ENCODE measurements at places on chromosomes 7 and 10.

DNA sequence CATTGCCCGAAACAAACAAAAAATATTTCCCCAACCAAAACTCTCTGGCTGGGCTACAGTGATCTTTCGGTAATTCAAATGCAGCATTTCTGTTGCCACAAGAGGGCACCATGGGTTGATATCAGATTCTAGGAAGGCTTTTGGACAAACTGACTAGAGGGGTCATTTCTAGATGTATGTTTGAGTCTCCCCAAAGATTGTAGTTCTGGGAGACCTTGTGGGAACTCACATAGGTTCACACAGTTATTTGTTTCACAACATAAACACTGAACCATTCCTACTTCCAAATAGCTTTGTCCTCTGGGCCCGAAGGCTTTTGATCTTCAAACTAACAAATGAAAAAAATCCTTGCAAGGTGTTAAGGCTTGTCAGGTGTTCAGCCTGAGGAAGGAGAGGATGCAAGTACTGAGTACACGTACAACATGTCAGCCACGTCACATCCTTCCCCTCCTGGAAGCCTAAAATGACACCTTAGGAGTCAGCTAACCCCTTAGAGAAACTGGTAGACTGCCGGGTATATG, 37.0 kb upstream of the IL15RA start:
- DNase-seq, result peak; percentile 55

DNA sequence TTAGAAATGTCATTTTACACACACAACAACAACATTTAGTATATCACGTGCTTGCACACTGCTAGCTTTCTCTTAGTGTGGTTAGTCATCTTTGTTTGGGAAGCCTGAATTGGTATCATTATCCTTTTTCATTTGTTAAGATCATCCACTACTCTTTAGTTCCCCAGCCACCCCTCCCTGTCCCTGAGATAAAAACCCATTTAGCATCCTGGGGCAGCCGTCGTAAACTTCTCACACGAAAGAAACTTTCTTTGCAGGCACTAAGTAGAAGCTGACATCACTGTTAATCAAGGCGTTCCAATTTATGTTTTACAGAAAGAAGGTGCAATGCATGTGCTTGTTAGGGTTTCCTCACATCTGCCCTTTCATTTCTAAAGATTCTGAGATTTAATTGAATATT, 475.1 kb upstream of the FZD8 start:
- DNase-seq, result no peak

- no peak for DNase-seq
Observed at GRCh38 chr10:46995234-46995633, 84.0 kb downstream of the PTPN20 start.

DNA sequence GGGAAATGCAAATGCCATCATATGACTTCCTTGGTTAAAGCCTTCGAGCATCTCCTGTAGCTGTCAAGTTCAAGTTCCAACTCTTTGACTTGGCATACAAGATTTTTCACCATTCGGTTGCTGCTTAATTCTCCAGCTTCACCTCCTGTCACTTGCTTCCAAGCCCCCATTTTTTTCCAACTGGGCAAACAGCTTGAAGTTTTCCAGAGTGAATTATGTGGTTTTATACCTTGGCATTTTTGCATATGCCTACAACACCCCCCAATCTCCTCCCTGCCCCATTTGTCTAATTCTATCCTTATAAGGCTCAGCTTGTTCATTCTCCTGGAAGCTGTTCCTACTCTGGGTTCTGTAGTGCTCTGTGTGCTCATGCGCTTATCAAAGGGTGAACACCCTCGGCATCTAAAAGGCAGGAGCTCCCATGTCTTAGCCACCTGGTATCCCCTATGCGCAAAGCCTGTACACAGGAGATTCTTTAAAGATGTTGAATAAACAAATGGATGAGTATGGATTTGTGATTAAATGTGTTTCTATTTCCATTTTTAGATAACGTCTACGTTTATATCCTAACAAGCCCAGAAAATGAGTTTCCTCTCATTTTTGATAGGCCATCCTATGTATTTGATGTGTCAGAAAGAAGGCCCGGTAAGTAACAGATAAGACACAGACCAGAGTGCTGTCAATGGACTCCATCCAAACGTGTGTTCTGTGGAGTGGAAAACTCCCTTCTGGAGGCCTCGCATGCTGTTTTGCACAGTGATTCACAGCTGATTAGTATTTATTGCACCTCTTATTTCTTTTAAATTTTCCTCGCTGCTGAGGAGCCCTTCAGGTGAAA, 52.5 kb downstream of the CDHR3 start:
- DNase-seq, result no peak

DNA sequence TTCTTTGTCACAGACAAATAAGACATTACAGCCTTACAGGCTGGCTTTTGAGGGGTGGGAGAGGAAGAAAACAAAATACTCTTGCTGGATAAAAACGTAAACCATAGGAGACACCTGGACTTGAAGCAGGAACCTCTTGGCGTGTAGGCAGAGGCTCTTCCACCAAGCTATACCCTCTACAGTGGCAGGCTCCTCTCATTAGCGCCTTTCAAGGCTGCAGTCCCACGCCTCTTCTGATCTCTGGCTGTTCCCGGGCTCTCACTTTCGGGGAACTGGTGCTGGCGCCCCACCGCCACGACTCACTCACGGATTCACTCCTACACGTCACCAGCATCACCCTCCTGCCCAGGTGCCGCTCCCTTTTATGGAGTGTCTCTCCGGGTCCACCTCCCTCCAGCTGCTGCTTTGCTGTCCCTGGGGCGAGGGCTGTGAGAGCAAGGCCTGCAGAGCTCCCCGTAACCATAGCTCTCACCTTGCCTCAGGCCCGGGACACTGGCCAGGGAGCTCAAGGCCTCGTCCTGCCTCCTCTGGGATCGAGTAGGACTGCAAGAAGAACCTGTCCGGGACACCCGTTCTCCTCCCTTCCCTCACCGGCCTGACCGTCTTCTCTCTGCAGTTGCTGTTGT, 62.6 kb downstream of the ZNF777 start:
- no peak for DNase-seq

GRCh38 chr10:124827474-124827873, 25.9 kb downstream of the ABRAXAS2 start:
- no peak for DNase-seq

GRCh38 chr7:47535035-47535703, 46.7 kb downstream of the TNS3 start:
- DNase-seq, result no peak

- no peak for DNase-seq
Observed at GRCh38 chr7:24821754-24822054, 64.4 kb upstream of the GSDME start.

DNA sequence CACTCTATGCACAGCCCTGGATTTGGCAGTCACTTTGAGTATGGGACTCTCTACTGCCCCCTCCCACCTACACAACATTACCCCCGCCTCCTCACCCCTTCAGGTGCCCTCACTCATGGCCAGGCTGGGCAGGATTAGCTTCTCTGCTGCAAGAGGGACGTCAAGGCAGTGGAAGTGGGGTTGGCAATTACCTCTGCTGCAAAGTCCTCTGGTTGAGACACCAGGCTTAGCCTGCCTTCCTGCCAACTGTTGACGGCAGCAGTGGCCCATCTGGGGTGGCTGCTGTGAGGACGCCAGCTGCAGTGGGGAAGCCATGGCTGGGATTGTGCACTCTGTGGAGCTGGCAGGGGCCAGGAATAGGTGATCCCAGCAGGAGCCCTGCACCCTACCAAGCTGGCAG, 26.7 kb downstream of the SVIL start:
- DNase-seq, result no peak

- DNase-seq, result no peak
Observed at GRCh38 chr10:117541405-117541908, 1.1 kb upstream of the EMX2 start.

- no peak for DNase-seq
Observed at GRCh38 chr10:123759501-123760031, 93.4 kb downstream of the GPR26 start.

DNA sequence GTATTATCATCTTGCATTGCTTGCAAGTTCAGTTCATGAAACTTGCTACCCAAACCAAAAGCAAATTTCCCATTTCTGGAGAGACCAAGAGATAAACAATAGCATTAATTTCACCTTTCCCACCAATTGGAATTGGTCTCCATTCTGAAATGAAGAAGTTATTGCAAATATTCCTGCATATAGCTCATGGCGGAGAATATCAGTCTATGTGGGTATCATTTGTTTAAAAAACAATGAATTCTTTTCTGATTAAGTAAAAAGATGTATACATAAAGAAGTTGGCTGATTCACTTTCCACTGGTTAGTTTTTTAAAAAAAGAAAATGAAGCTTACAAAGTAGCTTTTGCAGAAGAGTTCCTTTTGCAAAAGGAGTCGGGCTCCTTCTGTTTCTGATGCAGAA, 19.5 kb upstream of the ANK3 start:
- no peak for DNase-seq

GRCh38 chr10:48361176-48361575, 54.7 kb downstream of the MAPK8 start:
- no peak for DNase-seq

- peak; percentile 93 for DNase-seq
Observed at GRCh38 chr10:100433253-100434240, 29.3 kb upstream of the WNT8B start.

DNA sequence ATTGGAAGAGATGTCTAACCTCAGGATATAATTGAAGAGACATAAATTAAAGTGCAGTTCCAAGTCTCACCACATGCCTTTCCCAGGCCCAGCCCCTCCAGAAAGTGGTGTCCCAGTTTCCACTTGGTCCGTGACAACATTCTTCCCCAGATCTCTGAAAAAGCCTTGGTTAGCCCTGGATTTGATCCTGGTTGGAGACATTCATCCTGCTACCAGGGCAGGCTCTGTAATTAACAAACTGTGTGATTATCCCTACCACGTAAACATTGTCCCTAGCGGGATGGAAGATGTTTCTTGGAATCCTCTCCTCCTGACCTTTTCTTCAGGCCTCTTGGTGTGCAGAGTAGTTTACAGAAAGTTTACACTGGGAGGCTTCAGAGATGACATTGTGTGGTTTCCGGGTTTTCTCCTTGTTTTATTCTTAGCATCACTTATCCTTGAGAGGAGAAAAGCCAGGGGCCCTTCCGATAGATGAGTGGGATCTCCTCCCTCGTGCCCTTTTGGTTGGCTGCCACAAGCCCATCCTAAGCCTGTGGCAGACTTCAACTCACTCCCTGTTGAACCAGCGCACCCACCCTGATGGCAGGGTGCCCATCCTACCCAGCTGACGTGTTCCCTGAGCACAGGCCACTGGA, 83.8 kb downstream of the COL13A1 start:
- no peak for DNase-seq

- no peak for DNase-seq
Observed at GRCh38 chr7:100472854-100473499, 6.0 kb downstream of the TSC22D4 start.

GRCh38 chr7:17769918-17770317, 170.4 kb downstream of the SNX13 start:
- peak; percentile 21 for DNase-seq

DNA sequence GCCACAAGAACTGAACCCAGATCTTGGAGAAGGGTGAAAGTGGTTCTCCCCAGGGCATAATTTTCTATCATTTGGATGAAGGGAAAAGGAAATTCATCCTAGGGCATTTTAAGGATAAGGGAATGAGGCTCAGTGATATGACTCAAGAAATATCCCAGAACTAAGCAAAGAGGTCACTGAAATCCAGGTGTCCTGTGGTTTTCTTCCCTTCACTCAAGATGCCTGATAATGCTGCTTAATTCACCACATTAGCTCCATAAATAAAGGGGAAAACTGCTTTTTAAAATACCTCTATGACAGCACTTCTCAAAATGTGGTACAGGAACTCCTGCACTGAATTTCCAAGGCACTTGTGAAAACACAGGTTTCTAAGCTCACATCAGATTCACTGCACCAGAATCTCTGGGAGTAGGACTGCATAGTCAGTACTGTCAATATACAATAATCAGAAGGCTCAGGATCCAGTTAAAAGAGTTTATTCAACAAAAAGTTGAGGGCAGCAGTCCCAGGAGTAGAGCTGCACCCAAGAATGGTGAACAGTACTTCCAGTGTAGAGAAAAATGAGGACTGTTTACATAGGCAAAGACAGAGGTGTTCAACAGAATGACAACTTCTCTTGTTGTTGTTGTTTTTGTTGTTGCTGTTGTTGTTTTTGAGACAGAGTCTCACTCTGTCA, 2.9 kb downstream of the IFIT3 start:
- no peak for DNase-seq

DNA sequence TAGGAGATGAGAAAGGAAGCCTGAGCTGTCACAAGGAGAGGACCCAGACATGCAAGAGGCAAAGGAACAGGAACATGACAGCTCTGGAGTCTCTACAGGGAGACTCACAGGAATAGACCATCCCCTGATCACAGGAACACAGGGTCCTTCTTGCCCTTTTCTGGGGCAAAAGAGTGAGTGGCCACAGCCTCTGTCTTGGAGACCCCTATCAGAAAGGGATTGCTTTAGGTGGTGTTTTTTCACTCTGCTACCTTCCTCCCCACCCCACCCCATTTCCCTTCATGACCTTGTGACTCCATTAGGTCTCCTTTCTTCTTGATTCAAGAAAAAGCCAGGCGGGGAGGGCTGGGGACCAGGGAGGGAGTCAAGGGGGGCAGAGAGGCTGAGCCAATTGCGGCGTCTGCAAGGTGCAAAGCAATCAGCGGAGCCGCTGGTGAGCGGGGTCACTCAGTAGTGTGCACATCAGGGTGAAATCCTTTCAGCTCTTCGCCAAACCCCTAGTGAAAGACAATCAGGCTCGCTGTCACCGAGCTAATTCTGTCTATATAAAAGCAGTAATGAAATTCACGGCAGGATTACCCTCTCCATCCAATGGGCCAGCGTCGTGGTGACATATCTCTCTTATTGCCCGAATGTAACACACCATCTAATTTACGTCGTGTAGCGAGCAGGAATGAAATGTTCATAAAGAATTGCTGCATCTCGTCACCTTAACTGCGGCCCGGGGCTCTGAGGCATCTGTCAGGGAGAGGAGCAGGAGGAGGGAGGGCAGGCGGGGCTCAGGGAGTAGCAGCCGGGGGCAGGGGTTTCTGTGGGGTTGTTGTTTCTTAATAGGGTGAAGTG, 31.5 kb upstream of the BTRC start:
- DNase-seq, result no peak

DNA sequence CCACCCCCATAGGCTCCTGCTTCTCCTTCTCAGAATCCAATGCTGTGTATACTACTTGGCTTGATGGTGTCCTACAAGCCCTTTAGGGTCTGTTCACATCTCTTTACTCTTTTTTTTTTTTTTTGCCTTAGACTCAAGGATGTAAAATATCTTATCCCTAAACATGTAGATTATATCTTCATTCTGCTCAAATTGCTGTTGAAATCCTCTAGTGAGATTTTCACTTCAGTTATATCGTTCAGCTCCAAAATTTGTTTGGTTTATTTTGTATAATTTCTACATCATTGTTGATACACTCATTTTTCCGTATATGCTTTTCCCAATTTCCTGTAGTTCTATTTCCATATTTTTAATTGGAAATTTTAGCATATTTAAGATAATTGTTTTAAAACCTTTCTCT, 1.8 kb upstream of the AKR1C3 start:
- DNase-seq, result no peak

Data from central memory CD8-positive, alpha-beta T cell (primary cell).